ENCODE measurements at places on chromosomes 7 and 10.

DNA sequence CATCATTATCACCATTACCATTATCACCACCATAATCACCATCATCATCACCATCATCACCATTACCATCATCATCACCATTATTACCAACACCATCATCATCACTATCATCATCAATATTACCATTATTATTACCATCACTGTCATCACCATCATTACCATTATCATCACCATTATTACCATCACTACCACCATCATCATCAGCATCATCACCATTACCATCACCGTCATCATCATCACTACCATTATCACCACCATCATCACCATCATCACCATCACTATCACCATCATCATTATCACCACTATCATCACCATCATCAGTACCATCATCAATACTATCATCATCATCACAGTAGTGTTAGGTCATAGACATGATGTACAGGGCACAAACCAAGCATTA is 81.4 kb downstream of the VSTM4 start:
- DNase-seq = no peak

GRCh38 chr7:100965723-100966541 is 3.4 kb upstream of the MUC12 start:
- peak; percentile 99 for DNase-seq

- DNase-seq = no peak
Observed at GRCh38 chr7:24707988-24708615, 49.2 kb downstream of the GSDME start.

GRCh38 chr7:128150223-128150865 is 90.7 kb upstream of the LEP start:
- no peak for DNase-seq

DNA sequence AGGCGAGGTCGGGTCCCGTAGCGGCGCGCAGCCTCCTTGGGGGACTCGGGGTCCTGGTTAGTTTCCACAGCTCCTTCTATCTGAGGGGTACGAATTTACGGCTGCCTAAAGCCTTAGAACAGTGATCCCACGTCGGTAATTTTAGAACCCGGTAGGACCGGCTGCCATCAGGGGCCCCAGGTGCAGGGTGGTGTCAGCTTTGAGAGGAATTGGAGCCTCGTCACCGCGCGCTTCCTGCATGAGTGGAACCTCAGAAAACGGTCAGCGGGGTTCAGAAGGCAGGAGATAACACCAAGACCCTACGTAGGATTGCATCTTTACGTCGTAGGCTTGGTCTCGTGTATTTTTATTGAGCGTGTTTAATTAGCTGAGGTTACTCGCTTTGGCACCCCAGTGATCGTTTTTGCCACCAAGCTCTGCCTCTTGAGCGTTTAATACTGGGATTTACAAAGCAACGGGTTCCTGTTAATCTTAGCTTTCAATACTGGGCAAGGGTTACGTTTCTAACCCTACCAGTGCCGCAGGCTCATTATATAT is 443 bp downstream of the RNF32 start:
- no peak for DNase-seq

GRCh38 chr7:22356010-22356691 is 803 bp downstream of the RAPGEF5 start:
- peak; percentile 42 for DNase-seq

DNA sequence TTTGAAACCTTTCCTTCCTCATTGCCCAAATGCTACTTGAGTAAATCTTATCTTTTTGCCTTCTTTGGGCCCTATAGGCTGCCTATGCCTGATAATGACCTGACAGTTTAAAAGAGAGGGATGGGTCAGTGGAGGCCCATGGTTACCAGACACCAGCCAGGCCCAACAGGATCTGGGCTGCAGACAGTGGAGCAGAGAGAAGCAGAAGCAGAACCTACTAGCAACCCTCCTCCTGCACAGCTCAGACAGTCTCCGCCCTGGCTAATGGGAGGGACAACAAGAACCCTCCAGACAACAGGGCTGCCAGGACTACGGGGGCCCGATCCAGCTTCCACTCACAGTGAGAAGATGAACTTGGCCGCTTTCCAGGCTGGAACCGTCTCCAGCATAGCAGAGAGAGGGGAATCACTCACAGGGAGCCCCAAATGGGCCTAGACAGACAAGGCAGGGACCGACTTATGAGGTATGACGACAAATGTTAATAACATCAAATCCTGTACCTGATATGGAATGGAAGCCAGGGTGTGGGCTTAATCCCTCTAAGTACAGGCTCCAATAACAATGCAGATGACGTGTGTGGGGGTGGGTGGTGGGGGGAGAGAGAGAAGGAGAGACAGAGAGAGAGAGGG is 31.7 kb upstream of the DGKI start:
- DNase-seq = no peak

DNA sequence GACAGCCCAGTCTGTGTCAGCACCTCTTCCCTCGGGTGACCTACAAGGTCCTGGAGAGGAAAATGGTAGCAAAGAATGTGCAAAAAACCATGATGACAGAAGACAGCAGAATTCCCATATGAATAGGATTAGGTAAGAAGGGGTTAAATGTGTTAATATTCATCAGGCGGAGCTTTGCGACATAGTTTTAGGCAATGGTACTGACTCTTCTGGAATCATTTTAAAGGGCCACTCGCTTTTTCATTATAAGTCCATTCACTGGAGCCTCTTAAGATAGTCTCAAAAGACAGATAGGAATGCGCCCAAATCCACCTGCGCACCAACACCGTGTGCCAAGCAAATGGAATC is 38.2 kb downstream of the DLG5 start:
- no peak for DNase-seq

DNA sequence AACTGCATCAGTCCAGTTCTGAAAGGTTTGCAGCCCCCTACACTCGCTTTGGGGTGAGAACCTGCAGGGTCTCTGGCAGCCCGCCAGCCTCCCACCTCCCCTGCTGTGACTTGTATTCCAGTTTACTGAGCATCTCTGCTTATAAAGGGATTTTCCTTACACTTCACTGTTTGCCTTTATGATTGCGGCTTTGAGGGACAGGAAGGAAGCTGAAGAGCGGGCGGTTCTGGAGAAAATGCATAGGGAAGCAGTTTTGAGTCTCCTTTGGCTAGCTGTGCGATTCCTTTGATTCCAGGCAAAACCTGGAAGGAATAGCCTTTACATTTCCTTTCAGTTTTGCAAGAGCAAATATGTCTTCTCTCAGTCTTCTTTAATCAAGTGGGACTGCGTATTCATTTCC is 65.0 kb upstream of the TRIM8 start:
- DNase-seq = no peak

GRCh38 chr10:21369697-21370096 is 155.8 kb downstream of the SKIDA1 start:
- no peak for DNase-seq

DNA sequence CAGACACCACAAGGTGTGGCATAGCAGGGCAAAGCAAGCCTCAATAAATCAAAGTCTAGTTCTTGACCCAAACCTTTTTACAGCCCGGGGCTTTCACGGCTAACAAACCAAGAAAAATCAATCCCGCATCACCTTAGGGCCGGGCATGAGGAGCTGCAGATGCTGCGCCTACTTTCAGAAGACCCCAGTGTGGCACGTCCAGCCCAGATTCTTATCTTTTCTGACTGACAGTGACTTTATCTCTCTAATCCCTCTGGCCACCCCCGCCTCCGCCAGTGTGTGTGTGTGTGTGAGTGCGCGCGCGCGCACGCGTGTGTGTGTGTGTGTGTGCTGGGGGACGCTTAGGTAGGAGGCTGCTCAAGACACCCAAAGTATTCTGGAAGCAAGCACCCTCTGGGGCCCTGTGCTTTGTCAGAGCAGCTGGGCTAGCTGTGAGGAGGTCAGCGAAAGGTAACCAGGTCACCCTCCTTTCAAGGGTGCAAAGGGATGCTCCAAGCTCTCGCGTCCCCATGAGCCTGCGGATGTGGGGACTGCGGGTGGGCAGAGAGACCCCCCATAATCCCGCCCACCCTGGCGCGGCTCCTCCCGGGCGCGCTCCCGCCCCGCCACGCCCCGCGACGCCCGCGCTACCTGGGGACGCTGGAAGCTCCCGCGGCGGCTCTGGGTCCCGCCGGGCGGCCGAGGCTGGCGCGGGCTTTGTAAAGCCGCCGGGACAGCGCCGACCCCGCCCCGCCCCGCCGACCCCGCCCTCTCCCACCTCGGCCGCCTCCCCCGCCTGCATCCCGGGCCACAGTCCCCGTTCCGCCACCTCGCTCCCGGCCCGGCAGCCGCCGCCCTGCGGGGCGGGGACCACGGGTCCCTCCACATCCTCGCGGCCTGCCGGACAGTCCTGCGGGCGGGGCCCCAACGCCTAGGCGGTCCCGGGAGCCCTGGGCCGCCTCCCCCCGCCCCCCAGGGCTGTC is 57.1 kb upstream of the RHOBTB1 start:
- DNase-seq = peak; percentile 84

DNA sequence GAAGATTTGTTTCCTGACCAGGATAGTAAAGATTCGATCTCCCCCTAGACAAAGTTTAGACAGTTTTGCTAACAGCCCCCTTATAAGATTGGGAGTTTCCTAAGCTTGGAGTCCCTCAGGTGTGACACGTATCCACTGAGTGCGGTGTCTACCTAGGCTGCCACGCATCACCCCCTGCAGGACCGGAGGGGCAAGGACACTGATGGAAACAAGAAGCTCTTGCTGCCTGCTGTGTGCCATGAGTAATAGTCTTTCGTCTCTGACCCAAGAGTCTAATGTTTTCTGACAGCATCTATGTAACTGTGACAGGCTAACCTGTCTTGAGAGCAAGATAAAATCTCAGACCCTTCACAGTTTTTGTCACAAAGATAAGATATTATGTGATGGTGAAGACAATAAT is 173.5 kb downstream of the SEMA3E start:
- peak; percentile 52 for DNase-seq

DNA sequence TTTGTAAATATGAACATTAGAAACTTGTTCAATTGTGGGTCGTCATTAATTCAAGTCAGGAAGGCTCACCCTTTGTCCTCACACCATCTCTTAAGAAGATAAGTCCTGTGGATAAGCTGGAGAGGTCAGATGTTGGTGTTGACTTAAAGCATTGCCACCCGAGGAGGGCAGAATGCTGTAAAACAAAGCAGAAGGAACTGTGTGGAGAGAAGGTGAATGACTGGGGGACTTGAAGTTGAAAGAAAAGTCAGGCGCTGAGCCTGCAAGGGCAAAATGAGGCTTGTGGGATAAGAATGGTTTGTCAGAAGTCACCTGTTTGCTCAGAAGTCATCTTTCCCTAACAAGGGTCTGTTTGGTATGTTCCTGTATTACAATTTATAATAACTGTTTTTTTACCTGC is 9.1 kb downstream of the RPA3 start:
- peak; percentile 58 for DNase-seq

DNA sequence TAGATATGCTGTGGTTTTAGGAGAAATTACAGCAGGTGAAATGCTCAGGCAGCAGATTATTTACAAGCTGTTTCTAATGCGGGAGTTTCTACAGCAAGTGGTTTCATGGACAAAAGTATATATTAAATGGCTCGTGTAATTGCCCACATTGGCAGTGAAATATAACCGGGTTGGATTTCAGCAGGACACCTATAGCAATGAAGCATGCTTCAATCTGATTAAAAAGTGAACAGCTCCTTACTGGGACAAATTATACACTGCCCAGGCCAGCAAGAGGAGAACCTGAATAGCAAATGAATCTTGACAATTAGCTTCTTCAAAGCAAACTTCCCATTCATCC is 35.2 kb upstream of the LYZL1 start:
- DNase-seq = no peak

DNA sequence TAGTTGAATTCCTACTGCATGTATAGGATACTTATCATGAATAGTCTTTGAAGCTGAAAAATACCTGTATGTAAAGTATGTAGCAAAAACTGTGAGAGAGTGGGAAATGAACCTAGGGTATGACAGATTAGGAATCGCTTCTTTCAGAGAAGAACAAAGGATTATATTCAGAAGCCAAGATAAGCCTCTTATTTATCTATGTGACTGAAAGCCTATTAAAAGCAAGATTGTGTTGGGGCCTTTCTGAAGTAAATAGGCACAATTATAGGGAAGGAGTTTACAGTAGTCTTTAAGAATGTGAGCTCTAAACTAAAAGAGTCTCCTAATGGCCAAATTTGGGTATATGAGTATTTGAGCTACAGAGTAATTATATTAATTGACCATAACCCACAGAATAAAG is 102.1 kb downstream of the MTERF1 start:
- DNase-seq = peak; percentile 2

DNA sequence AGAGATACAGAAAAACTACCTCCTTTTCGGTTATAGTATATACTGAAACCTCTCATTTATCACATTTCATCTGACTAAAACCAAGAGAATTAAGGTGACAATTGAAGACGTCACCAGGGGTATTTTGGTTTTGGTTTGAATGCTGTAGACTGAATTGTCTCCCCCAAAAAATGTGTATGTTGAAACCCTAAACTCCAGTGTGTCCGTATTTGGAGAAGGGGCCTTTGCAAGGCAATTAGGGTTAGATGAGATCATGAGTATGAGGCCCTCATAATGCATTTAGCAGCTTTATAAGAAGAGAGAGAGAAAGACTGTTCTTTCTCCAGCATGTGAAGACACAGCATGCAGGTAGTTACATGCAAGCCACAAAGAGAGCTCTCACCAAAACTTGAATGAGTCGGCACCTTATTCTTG is 59.5 kb downstream of the CACNA2D1 start:
- no peak for DNase-seq

- DNase-seq = no peak
Observed at GRCh38 chr7:41689815-41690214, 13.1 kb downstream of the INHBA start.

DNA sequence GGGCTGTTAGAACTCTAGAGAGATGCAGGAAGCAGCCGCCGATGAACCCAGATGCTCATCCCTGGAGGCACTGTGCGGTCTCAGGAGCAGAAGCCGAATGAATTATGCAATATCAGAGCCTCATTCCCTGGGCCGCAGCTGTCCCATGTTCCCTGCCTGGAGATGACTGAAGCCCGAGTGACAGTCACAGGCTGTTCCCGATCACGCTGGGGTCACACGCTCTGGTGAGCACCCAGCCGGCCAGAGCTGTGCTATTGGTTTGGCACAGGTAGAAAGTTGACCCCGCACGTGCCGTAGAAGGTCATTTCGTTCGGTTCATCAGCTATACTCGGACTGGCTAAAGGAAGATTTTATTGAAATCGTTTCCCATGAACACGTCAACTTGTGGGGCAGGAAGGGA is 140.5 kb upstream of the SH2B2 start:
- no peak for DNase-seq

- DNase-seq = peak; percentile 39
Observed at GRCh38 chr7:128908750-128909624, 1.5 kb downstream of the KCP start.

Data from neural progenitor cell (in vitro differentiated cells).